ENCODE measurements at places on chromosomes 5 and 9.

DNA sequence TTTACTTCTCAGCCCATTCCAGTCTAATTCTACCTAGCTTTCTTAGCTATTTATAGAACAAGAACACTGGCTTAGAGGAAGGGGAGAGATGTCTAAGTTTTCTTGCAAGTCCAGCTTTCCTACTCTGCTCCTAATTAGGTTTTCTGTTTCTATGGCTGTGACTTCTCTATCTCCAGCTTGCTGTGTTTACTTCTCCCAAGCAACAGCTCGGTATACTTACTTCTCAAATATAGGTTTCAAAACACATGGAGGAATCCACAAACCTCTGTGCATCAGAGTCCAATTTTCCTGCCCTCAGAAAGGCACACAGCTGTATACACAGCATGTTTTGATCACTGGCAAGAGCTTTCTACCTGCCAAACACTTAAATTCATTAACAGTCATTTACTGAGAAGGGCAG, 17.4 kb upstream of the HMGCR start:
- DNase-seq, result no peak

- DNase-seq, result no peak
Measured at GRCh38 chr9:127778280-127779135, at the start of gene SH2D3C. TSS of gene SH2D3C (minus strand) at chr9:127778666. CDS start at chr9:127778627, 39 bp downstream.

- DNase-seq, result no peak
Measured at GRCh38 chr5:142847898-142848790, 78.0 kb downstream of the ARHGAP26 start.

DNA sequence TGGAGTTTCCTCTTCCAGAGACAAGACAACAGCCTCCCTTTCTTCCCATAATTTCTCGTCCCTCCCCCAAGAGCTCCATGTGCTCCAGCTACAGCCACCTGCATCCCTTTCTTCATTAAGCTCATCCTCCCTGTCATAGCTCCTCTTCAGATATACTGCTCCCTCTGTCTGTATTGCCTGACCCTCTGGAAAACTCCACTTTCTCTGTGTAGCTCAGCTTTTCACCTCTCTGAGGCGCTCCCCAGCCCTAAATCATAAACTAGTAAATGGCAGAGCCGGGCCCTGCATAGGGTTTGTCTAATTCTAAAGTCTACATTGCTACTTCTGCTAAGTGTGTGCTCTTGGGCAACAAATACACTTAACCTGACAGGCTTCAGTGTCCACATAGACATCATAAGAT, 8.8 kb upstream of the PLIN2 start:
- DNase-seq, result no peak

GRCh38 chr5:102130890-102131289, 165.2 kb downstream of the SLCO4C1 start:
- no peak for DNase-seq

- no peak for DNase-seq
Measured at GRCh38 chr9:27771803-27772545, 198.7 kb upstream of the C9orf72 start.

Data from NCI-H1048 (cell line).